Fibroblast of skin of right quadriceps (primary cell): ENCODE measurements at places on chromosomes 1 and 21.
A peak's percentile ranks its signal among the peaks of the same experiment; 100 is the strongest.

- DNase-seq: no peak
Observed at GRCh38 chr1:241730031-241730430, 78.0 kb downstream of the WDR64 start.

- DNase-seq: no peak
Observed at GRCh38 chr1:53346814-53347176, 18.9 kb upstream of the LRP8 start.

DNA sequence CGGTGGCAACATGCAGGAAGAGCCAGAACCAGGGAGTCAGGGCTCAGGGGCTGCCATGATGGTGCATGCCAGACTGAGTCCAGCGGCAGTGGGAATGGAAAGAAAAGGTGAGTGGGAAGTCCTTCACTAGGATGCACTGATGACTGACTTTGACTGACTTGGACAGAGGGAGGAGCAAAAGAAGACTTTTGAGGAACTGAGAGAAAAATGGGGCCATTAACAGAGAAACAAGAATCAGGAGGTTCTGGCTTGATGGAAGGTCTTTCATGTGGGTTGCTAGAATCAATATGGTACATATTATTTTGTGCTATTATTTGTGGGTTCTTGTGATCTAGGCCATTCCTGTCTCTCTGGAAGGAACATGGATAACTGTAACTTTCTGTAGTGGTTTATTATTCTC is 454.6 kb upstream of the PROX1 start:
- DNase-seq: no peak

DNA sequence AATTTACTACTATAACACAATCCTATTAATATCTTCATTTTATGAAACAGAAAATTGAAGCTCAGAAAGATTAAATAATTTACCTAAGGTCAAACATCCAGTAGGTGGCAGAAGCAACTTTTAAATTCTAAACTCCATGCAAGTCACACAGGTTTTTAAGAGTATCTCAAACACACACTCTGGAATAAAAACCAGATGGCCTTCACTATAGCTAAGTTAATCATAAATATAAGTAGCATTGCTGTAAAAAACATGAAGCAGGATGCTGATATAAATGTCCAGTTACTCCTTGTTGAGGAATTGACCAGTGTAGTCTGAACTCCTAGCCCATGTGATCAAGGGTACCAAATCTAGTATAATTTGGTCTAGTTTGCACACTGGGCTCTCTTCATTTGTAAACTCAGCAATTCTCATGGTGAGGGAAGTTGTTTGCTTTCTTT is 9.4 kb upstream of the FMO3 start:
- DNase-seq: peak; percentile 59

DNA sequence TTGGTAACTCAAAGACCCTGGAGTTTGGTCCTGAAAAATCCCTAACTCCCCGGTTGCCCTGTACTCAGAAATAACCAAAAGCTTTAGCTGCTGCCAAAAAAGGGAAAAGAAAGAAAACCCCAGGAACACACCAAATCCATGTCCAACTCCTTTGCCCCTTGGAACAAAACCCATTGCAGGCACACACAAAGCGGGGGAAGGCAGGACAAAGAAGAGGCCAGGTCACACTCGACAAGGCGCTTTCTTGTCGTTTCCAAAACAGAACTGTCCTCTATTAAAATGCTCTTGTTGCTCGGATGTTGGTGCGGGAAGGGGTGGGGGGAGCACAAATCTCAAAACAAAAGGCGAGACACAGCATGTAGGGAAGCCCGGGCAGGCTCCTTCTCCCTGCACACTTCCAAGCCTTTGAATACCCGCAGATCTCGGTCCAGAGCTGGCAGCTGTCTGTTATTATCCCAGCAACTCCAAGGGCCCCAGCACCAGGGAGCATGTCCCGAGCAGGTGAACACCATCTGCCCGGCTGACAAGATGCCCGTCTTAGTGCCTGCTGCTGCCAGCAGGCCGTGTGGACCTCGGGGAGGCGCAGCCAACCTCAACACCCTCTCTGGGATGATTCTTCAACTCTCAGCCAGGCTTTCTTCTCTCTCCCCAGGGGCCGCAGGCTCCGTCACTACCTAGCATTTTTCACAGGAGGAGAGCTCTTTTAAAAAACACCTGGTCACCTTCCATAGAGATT is 96.4 kb downstream of the SSBP3 start:
- no peak for DNase-seq

DNA sequence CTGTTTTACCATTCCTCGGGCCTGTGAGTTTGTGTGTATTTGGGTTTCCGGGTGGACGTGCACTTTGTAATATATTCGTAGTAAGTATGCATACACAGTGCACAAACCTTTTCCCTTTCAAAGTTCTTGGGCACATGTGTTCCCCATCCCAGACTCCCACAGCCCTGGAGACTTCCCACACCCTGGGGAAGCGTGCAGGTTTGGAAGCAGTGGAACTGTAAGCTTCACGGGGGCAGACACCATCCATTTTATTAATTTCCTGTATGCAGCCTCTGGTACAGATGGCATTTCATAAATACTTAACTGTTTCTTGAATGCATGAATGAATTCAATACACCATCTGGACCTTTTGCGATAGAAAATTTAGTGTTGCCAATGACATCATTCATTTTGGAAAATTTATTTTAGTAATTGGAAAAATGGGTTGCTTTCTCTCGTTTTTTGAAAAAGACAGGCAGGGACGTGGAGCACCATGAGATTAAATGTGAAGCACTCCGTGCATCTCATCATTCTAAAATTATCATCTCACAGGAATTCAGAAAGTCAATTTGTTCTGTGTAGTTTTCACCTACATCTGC is 10.8 kb downstream of the ETS2 start:
- no peak for DNase-seq

GRCh38 chr1:116255486-116256285 is 117.4 kb upstream of the ATP1A1 start:
- no peak for DNase-seq

DNA sequence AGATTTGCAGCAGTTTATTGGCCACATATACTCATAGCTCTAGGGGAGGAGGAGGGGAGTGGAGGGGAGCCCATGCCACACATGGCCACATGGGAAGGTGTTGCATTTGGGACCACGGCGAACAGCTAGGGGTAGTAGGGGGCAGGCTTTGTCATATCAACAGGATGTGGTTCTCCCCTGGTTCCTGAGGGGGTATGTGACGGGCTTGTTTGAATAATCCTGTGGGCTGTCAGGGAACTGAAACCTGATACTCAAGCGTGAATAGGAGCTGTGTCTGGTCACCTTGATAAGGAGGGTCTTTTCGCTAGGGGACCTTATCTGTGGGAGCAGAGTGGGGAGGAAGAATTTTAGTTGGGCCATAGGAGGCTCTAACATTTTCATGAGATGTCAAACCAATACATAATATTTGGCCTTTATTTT is 264.7 kb downstream of the CTH start:
- DNase-seq: no peak

GRCh38 chr21:42366292-42367010 is at the start of gene TFF1:
Gene TFF1 (minus strand): TSS chr21:42366535. CDS start chr21:42366495, 40 bp downstream.
- no peak for DNase-seq

GRCh38 chr21:44555200-44555875 is 3.3 kb downstream of the KRTAP10-3 start:
- DNase-seq: no peak

- no peak for DNase-seq
Observed at GRCh38 chr1:103788377-103788776, 38.7 kb downstream of the AMY1C start.

GRCh38 chr21:31398574-31398973 is 54.5 kb upstream of the TIAM1 start:
- no peak for DNase-seq

- DNase-seq: no peak
Observed at GRCh38 chr1:114081437-114082303, 72.0 kb downstream of the SYT6 start.

GRCh38 chr21:39025198-39025597 is 158.1 kb downstream of the PSMG1 start:
- DNase-seq: no peak

DNA sequence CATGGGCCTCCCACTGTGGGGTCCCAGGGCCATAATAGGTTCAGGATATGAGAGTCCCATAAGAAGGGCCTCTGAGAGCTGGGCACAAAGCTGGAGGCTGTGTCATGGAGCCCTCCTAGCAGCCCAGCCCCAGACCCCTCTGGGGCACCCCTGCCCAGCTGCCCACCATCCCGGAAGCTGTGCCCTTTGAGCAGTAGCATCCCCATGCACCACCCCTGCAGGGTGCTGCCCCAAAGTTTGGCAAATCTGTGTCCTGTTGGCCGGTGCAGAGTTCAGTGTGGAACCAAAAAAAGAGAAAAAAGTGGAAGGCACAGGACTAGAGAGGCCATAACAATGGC is 17.6 kb downstream of the TNNT2 start:
- no peak for DNase-seq

GRCh38 chr1:68384872-68385411 is 64.8 kb downstream of the RPE65 start:
- DNase-seq: peak; percentile 91

GRCh38 chr1:46520063-46520911 is 30.7 kb downstream of the DMBX1 start:
- peak; percentile 90 for DNase-seq

GRCh38 chr1:226627924-226628611 is 79.5 kb downstream of the STUM start:
- DNase-seq: no peak

- DNase-seq: no peak
Observed at GRCh38 chr1:231416901-231417300, 5.2 kb downstream of the EGLN1 start.

DNA sequence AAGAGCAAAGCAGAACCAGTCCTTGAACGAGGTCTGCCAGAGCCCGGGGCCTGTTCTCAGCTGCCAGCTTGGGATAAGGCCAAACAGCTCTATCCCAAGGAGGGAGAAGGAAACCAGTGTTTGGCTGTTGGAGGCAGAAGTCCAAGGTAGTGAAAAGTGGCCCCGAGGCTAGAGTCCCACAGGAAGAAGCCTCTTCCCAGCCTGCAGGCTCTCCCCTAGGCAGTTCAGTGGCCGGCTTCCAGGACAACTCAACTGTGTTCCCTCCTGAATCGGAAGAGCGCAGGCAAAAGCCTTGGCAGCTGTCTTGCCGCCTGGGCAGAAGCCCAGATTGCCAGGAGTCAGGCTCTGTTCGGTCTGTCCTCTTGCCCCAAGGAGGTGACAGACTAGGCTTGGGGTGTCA is 19.3 kb downstream of the QSOX1 start:
- DNase-seq: no peak

GRCh38 chr1:2253036-2253796 is 25.1 kb downstream of the SKI start:
- no peak for DNase-seq

- DNase-seq: no peak
Observed at GRCh38 chr1:44566281-44567046, 107.8 kb downstream of the TMEM53 start.

DNA sequence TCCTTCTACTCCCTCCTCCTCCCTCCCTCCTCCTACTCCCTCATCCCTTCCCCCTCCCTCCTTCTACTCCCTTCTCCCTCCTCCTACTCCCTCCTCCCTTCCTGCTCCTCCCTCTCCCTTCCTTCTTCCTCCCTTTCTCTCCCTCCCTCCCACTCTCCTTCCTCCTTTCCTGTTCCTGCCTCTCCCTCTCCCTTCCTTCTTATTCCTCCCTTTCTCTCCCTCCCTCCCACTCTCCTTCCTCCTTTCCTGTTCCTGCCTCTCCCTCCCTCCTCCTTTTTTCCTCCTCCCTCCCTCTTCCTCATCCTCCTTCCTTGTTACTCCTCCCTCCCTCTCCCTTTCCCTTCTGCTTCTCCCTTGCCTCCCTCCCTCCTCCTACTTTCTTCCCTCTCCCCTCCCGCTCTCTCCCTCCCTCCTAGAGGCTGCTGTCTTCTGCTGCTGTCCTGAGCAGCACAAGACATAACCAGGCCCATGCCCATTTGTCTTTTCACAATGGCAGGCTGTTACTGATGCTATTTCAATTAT is 41.1 kb downstream of the WNT9A start:
- no peak for DNase-seq
